Erythroblast (primary cell): ENCODE measurements at places on chromosomes 6 and 20.
A peak's percentile ranks its signal among the peaks of the same experiment; 100 is the strongest.

DNA sequence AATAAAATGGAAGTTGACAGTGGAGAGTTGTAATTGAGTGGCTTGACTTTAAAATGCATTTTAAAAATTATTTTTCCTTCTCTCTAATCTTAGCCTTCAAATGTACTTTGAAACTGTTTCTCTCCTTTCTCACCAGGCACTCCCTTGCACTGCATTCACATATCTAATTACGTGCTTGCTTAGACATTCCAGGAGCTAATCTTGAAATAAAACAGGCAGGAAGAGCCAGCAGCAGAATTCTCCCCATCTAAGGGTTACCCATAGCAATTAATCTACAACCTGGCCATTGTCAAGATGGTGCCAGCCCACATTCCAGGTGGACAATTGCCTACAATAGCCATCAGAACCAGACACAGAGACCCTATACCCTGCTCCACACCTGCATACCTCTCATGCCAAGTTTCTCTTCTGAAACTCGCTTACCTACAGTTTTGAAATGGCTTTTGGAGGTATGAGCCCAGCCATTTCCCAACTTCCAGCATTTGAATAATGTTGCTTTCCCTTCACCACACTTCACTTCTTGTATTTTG lies 167.6 kb upstream of the GJE1 start:
- DNase-seq, result no peak

DNA sequence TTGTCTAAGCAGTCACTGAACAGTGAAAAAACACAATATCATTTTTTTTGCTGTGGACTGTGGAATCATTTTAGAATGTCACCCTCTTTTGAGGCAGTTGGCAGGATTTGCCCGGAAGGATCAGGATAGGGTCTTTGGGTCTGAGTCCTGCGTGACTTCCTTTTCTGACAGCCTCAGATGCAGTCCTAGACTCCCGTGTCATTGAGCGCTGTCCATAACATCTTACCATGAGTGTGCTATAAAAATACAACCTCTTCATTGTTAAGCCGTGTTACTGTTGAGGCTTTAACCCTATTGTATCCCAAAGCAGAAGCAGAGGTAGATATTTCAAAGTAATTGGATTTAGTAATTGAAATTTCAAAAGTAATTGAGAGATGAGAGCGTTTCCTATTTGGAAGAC lies 30.6 kb downstream of the ARID1B start:
- DNase-seq, result no peak

GRCh38 chr6:30044630-30045029 lies 16.4 kb upstream of the POLR1H start:
- DNase-seq, result peak; percentile 15

DNA sequence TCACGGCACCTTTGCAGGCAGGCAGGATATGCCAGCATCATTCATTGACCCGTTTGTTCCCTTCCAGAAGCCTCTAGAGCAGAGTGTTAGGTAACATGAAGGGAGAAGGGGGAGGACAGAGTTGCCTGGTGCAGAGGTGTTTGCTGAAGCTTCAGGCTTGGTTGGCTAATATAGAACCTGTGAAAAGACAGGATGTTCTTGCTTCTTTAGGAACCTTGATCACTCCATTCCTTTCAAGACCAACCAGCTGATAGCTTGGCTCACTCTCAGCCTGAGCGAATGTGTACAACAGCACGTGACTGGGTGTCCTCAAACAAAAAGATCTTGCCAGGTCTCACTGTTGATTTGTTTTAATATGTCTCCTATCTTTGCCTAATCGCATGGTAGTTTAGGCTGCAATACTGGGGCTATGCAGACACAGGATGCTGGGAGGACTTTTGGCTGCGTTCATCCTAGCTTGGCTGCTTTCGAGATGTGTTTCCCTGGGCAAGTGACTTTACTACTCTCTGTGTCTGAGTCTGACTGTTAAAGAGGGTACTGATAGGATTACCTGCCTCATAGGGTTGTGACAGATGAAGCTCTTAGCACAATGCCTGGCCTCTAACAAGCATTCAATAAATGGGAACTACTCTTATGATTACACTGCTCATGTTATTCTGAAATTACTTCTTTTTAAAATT lies 16.0 kb downstream of the SHLD1 start:
- no peak for DNase-seq

DNA sequence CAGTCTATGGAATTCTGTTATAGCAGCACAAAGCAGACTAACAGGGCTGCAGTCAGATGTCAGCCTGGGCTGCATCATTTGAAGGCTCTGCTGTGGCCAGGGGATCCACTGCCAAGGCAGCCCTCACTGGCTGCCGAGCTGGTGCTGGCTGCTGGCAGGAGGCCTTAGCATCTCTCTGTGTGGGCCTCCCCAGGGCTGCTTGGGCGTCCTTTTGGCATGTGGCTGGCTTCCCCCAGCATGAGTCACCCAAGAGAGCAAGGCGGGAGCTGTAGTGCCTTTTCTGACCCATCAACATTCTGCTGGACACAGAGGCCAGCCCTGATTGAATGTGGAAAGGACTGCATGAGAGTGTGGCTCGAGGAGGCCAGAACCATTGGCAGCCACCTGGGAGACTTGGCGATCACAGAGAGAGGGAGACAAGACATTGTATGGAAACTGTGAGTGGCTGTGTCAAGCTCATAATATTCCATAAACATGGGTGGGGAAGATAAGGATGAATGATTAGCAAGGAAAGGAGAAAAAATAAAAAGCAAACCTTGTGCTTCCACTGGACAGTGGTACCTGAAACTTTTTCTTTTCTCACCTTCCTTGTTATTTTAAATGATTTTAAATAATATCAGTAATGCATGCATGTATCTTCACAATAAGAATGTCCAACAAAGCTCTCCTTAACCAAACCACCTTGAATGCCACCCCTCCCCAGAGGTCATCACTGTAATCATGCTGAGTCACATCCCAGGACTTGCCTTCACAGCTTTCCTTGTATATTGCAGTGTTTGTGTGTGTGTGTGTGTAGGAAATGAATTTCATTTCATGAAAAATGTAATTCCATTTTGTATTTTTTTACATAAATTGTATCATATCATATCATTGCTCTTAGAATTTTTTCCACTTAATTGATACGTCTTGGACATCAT lies 55.0 kb upstream of the VSX1 start:
- DNase-seq, result no peak

DNA sequence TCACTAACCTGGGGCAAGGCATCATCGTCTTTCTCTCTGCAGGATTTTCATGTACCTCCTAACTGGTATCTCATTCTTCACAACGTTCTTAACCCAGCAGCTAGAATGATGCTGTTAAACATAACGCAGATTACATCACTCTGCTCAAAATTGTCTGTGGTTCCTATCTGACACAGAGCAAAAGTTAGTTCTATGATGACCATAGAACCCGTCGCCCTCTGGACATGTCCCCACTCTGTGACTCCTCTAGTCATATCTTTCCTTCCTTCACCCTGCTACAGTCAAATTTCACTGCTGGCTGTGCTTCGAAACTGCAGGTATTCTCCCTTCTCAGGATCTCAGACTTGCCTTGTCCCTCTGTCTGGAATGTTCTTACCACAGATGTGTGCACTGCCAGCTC lies 87.4 kb upstream of the TPD52L1 start:
- no peak for DNase-seq

- no peak for DNase-seq
These were observed 9.8 kb downstream of the C6orf52 start for GRCh38 chr6:10684618-10685017.

DNA sequence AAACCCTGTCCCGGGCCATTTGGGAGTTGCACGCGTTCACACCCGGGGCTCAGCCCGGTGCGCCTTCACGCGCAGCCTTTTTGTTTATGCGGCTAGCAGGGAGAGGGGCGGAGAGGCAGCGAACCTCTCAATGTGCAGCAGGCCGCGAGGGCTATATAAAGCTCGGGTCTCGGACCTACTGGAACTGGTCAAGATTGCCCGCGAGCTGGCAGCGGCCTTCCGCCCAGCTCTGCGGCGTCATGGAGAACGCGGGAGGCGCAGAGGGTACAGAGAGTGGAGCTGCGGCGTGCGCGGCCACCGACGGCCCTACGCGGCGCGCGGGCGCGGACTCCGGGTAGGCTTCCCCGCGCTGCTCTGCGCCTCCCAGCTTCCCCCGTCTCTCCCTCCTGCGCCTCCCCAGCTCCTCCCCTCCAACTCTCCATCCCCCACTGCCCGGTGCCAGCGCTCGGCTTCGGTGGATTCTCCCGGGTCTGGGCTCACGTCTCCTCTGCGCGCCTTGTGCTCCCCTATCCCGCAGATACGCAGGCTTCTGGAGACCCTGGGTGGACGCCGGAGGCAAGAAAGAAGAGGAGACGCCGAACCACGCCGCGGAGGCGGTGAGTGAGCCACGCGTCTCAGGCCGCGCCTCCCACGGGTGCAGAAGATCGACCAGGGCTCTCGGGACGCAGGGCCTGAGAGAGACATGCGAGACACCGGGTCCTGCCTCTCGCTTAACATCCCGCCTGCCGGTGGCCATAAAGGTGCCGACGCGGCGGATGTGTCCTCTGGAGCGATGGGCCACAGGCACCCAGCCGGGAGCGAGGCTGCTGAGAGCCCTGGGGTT lies at the start of gene RIPPLY2:
Gene RIPPLY2 (plus strand): TSS at position 183 of the 823 bp plus-strand sequence. CDS start 57 bp downstream, at position 240.
- DNase-seq, result peak; percentile 14

DNA sequence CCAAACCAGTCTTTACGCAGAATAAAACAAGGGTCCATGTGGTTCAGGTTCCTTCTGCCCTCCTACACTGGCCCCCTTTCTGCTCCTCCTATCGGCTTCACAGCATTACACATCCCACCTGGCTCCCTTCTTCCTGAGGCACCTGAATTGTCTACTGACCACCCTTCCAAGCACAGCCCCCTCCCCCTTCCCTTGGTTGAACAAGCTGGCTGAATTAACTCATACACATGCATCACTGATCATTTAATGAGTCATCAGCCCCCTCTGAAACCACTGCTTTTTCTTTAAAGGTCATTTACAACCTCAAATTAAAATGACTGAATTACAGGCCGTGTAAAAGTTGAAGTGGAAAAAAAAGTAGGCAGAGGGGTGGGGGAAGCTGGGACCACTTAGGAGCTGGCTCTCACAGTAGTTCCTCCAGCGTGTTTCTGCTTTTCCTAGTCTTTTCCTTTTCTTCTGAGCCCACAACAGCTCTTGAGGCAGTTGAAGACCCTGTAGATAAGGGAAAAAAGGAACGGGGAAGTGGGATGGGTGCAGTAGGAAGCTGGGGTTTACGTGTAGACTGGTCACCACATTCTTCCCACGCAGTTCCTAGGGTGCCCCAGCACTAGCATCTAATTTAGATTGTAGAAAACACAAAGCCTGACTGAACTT lies 67.6 kb downstream of the FYN start:
- DNase-seq, result peak; percentile 56
